ENCODE measurements at places on chromosomes 2 and 18.

DNA sequence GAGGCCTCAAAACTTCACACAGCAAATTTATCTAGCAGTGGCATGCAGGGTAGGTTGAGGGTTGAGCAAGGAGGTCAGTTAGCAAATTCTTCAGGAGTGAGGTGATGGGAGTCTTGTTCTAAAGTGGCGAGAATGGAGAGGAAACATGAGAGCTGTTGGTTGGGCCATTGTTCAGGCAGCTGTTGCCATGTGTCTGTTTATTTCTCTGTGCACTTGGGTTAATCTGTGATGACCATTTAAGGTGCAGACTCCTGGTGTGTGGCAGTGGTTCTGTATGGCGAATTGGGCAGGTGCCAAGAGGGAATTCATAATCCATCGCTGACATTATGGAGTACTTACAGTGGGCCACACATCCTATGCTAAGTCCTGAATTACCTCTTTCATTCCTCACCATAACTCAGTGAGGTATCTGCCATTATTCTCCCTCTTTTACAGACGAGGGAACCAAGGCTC, 30.4 kb downstream of the TMEM178A start:
- DNase-seq: no peak

GRCh38 chr18:57523171-57523956, 63.1 kb downstream of the FECH start:
- DNase-seq: no peak

- DNase-seq: no peak
Observed at GRCh38 chr2:227462972-227463931, 8.7 kb upstream of the AGFG1 start.

GRCh38 chr2:118903029-118903351, 39.0 kb upstream of the MARCO start:
- no peak for DNase-seq

DNA sequence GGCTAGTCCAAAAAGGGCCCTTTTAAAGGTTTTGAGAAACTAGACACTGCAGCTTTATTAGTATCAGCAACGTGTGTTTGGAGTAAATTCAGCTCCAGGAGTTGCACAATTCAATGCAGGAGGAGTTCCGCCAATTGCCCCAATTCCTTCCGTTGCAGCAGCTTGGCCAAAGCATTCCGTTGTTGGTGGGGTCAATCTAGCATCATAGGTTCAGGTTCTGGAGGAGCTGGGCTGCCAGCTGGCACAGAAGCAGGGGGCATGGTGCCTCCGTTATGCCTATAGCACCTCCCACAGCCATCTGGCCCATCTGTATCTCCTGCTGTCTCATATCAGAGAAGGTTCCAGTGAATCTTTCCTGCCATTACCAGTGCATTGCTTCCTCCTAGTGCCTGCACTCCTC, 55.4 kb downstream of the REL start:
- DNase-seq: no peak

GRCh38 chr18:45667056-45667736, 51.9 kb downstream of the SLC14A2 start:
- DNase-seq: no peak

DNA sequence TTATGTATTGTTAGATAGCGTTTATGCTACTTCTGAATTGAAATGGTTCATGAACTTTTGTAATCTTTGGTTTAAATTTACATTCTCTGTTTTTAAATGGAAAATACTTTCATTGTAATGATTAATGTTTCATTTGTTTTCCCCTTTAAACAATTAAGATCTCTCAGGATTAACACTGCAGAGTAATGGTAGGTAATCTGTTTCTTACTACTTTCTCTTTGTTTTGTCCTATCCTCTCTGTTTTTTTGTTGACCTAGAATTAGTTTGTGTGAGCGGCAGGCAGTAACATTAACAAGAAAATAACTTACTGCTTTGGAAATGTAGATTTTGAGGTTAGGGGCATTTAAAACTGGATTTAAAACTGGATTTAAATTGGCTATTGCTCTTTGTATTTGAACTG, 19.1 kb downstream of the SMAD4 start:
- DNase-seq: no peak

GRCh38 chr18:73261923-73262322, 394.1 kb upstream of the NETO1 start:
- DNase-seq: no peak

GRCh38 chr2:122186761-122187222, 431.3 kb downstream of the TSN start:
- no peak for DNase-seq

DNA sequence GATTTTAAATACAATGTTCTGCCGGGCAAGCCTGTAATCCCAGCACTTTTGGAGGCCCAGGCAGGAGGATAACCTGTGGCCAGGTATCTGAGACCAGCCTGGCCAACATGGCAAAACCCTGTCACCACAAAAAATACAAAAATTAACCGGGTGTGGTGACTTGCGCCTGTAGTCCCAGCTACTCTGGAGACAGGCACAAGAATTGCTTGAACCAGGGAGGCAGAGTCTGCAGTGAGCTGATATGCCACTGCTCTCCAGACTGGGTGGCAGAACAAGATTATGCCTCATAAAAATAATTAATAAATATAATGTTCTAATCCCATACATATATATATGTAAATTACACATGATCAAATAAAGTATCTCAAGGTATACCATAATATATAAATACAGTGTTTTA, 119.3 kb downstream of the C2orf74 start:
- DNase-seq: no peak

GRCh38 chr2:166891727-166892126, 3.4 kb downstream of the XIRP2 start:
- no peak for DNase-seq

DNA sequence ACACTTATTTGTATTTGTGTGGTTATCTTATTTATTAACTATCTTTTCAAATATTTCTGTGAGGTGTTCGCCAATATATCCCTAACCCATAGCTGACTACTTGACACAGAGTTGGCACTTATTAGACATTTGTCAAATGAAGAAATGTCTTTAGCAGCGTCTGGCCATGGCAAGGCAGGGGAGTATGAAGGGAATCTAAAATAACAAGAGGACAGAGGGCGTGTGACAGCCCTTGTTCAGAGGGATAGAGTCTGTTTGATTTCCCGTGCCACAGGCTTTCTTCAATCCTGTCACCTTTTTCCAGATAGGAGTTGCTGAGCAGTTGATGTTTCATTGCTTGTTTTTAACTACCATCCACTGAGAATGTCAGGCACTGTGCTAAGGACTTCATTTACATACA, 53.6 kb upstream of the SLC39A10 start:
- DNase-seq: no peak
